ENCODE measurements at places on chromosomes 7 and 10. TPM values are rescaled to one million over a fixed set of nuclear protein-coding genes. Genes with fewer than 3 reads are reported as not detected.

The NUTM2B gene
- 0.09 TPM for total RNA-seq

The HTRA1 gene
- 131 TPM for total RNA-seq

The ITGB8 gene
- total RNA-seq, result 7.1 TPM

The TCERG1L gene
- not detected for total RNA-seq

The SBDS gene
- 66.7 TPM for total RNA-seq

The NUB1 gene
- total RNA-seq, result 29.2 TPM

The NUTM2A gene
- 0.19 TPM for total RNA-seq

The C10orf62 gene
- not detected for total RNA-seq

The SLC35G1 gene
- 2.5 TPM for total RNA-seq

The TLL2 gene
- 0.09 TPM for total RNA-seq

The NME8 gene
- total RNA-seq, result not detected

The CRYGN gene
- not detected for total RNA-seq

The PHYHIPL gene
- not detected for total RNA-seq

The TEX47 gene
- not detected for total RNA-seq

The NPSR1 gene
- total RNA-seq, result not detected

The RBM20 gene
- total RNA-seq, result 0.27 TPM

The GNAT3 gene
- not detected for total RNA-seq

The SORCS3 gene
- not detected for total RNA-seq

The CYP3A4 gene
- total RNA-seq, result not detected

The SFRP4 gene
- total RNA-seq, result 0.09 TPM

The PNLIPRP2 gene
- total RNA-seq, result not detected

The GRB10 gene
- total RNA-seq, result 110 TPM

The TRA2A gene
- total RNA-seq, result 44.9 TPM

The TMEM236 gene
- 0.19 TPM for total RNA-seq

Measured in endothelial cell of coronary artery (primary cell).